ENCODE measurements at places on chromosomes 11 and 22.
A peak's percentile ranks its signal among the peaks of the same experiment; 100 is the strongest.

- DNase-seq, result no peak
Measured at GRCh38 chr11:32400196-32400595, 35.1 kb downstream of the WT1 start.

- peak; percentile 32 for DNase-seq
Measured at GRCh38 chr22:39173787-39174497, 21.5 kb upstream of the CBX7 start.

DNA sequence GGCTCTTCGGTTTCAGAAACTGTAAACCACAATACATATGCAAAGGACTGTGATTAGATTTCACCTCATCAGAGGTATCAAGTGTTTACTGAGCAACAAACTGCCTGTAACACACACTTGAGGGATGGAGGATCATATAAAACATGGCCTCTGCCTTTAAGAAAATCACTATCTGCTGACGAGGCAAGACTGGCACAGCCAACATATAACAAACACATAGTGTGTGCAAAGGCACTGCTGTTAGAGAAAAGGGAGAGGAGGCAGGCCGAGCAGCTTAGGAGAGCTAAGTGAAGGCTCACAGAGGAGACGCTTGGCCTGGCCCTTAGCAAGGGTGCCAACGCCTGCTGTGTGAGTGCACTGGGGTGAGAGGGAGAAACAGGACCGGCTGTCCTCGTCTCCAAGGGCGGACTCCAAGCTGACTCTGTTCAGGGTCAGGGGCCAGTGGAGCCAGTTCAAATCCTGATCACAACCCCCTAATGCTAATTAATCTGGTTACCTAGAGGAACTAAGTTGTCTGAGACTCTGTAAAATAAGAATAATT is 48.2 kb downstream of the LRFN4 start:
- DNase-seq, result no peak

- DNase-seq, result no peak
Measured at GRCh38 chr11:69153661-69154060, 2.1 kb upstream of the SMIM38 start.

DNA sequence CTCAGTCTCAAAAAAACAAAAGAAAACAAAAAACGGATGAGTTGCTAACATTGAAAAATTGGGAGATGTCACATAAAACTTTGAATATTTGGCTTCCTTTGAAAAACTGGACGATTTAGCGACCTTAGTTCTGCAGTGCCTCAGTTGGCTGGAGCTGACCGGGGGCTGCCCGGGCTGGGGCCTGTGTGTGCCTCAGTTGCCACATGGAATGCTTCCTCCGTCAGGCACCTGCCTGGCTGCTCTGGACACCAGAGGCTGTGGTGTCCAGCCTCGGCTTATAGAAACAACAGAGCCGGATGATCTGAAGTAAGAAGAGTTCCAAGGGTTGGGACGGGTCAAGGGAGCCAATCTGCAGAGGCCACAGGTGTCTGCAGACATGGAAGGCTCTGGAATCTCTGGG is 50.2 kb downstream of the CACNG2 start:
- DNase-seq, result no peak

DNA sequence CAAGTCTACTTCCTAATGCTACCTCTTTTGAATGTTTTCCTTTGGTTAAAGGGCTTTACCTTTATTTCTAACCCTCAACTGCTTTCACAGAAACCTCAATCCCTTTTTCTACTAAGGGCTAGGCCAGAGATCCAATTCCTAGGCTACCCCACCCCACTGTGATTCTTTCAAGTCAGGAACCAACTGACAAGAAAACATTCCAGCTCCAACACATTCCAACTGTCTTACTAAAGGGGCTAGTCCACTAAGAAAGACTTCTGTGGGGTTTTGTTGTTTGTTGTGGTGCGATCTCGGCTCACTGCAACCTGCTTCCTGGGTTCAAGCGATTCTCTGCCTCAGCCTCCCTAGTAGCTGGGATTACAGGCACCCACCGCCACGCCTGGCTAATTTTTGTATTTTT is 151.3 kb downstream of the APOL5 start:
- no peak for DNase-seq

GRCh38 chr11:20132667-20133039 is 27.6 kb downstream of the DBX1 start:
- DNase-seq, result no peak

DNA sequence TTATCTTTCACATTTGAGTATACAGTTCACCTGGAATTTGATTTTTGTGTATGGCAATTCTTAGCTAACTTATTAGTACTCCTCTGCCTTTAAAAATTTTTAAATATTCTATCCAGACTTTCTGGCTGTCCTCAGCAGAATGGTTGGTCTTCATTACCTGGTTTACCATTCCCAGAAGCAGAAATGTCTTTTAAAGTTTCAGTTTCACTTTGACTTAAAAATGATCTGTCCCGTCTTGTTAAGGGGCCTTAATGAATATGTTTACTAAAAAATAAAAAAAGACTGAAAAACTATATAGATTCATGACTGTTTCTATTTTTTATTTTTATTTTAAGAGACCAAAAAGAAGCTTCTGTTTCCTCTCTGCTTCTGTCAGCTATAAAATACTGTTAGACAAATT is 70.5 kb upstream of the TNRC6B start:
- peak; percentile 55 for DNase-seq

DNA sequence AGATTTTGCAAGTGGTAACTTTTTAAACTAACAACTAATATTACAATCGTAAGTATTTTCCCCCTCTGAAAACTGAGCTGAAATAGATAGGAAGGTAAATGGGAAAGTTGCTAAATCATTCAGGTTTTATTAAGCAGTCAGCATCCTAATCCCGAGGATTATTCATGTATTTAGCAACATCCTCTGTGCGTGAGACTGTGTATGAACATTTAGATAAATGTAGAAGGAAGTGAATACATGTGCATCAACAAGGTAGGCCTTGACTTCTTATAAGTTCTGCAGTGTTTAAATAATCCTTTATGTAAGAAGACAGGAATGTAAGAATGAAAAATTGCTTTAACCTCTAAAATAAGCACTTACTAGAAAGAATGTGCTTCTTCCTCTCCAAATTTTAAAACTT is 745.9 kb upstream of the TENM4 start:
- DNase-seq, result no peak

DNA sequence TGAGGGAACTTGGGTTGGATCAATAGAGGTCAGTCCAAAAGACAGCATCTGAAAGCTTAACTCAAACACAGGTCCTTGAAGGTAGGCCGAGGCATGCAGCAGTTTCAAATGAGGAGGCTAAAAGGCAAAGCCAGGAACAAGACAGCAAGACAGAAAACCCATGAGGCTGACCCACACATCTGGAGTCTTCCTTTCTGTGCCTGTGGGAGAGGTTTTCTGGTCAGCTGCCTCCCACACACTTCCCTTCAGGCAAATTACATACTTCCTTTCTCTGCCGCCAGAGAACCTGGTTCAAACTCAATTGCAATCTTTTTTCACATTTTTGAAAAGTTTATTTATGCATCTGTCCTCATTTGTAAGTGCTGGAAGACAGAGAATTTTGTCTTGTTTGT is 29.8 kb upstream of the CRTAM start:
- peak; percentile 60 for DNase-seq

GRCh38 chr22:39625569-39626537 is 55.3 kb downstream of the CACNA1I start:
- no peak for DNase-seq

DNA sequence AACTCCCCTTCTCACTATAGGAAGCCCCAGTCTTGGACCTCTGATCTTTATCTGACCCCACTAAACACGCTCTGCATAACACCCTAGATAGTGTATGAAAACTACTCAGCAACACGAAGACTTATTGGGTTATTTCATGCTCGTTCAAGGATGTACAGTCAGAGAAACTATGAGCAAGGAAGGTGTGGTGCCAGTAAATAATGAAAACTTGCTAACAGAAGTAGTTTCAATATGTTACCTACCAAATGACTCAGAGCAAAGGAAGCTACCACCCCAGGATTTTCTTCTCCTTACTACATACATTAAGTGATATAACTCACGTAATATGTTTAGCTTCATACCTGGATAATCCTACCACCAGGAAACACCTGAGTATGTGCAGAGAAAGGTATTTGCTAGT is 25.9 kb upstream of the LYVE1 start:
- DNase-seq, result no peak

DNA sequence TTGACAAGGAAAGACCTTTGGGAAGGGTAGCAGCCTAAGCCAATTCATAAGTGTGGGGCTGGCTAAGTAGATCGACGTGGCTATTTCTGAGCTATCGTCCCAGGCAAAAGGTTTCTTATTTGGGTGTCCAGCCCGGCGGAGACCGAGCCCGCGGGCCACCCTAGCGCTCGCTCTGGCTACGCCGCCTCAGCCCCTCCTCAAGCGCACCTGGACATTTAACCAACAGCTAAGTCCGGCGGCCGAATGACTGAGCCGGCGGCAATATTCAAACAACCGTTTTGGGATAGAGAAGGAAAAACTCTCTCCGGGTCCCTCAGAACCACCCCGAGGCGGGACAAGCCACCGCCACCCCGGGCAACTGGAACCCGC is 457 bp downstream of the RNF141 start:
- no peak for DNase-seq

All from GM13976 (cell line).